ENCODE measurements at places on chromosomes 16 and 17.
A peak's percentile ranks its signal among the peaks of the same experiment; 100 is the strongest.

- DNase-seq = peak; percentile 85
Measured at GRCh38 chr16:27202923-27203506, 311 bp upstream of the KDM8 start.

GRCh38 chr17:29698019-29698777 lies 75.5 kb upstream of the CORO6 start:
- DNase-seq = no peak

GRCh38 chr17:81406117-81406953 lies 11.1 kb downstream of the BAHCC1 start:
- no peak for DNase-seq

DNA sequence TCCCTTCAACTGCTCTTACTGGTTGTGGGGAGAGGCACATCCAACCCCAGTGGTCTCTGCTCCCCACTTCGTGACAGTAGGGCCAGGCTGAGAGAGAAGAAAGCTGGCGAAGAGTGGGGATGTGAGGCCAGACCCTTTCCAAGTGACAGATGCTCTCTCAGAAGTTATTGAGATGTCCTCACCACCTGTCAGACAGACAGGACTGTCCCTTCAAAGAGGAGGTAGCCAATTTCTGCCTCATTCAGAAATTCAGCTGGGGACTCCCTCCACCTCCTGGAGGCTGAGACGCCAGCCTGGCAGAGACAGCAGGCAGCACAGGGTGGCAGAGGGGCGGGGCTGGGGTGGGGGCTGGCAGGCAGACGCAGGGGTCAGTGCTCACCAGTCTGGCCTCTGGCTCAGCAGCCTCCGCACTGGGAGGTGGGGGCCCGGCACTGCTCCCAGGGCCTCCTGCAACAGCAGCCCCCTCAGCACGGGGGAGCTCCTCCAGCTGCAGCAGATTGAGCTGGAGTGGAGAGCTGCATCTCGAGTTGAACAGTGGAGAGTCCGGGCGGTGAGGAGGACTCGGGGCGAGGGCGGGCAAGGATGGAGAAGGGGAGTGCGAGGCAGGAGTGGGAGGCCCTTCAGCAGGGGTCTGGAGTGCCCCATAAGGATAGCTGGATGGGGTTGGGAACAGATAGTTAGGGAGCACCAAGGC lies 9.2 kb downstream of the PER1 start:
- no peak for DNase-seq

DNA sequence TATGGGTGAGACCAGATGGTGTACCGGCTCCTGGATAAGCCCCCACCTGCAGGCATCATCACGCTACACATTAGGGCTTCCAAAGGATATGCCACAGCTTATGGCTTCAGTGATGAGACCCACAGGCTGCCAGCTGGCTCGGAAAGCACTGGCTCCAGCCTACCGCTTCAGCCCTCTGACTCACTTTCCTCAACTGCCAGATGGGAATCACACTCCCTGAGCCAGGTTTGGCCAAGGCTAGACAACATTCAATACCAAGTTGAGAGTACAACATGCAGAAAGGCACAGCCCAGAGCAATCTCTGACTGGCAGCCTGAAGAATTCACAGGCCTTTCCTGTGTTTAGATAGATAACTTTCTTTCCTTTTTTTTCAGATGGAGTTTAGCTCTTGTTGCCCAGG lies 10.3 kb downstream of the CENPV start:
- no peak for DNase-seq

GRCh38 chr17:2804912-2805311 lies 8.7 kb downstream of the RAP1GAP2 start:
- no peak for DNase-seq

- DNase-seq = no peak
Measured at GRCh38 chr17:61425682-61426481, 26.2 kb downstream of the TBX2 start.

- DNase-seq = peak; percentile 68
Measured at GRCh38 chr16:81650982-81651562, 128.0 kb upstream of the PLCG2 start.

DNA sequence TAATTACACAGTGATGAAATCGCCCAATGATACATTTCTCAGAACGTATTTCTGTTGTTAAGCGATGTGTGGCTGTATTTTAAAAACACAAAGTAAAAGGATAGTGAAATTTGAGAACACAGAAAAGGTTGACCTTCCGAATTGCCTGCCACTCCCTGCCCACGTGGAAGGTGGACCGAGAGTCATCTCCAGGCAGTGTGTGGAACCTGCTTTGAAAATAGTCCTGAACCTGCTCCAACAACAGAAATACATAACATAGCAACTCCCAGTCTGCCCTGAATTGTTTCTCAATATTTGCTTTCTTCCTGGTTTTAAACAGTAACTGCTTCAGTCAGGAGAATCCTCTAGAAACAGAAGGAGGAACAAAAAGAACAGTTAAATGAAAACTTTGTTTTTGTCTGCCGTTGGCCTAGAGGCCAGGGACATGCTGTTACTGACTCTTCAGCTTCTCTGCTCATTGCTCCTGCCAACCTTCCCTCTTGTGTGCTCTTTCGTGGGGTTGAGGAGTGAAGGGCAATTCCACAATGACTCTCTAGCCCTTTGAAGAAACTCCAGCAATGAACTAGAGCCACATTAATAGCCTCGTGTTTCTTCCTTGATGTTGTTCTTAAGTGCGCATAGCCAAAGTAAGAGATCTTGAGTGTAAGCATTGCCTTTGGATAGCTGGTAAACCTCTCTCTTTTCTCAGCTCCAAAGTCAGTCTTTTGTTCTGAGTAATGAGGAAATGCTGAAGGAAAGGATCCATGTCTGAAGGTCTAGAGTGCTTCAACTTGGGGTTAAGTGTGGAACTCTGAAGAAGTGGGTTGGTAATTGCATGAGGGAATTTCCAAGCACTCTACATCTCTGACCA lies 452.5 kb upstream of the CCL2 start:
- DNase-seq = no peak

GRCh38 chr17:7549401-7550055 lies 670 bp downstream of the TNFSF12 start:
- DNase-seq = peak; percentile 45

DNA sequence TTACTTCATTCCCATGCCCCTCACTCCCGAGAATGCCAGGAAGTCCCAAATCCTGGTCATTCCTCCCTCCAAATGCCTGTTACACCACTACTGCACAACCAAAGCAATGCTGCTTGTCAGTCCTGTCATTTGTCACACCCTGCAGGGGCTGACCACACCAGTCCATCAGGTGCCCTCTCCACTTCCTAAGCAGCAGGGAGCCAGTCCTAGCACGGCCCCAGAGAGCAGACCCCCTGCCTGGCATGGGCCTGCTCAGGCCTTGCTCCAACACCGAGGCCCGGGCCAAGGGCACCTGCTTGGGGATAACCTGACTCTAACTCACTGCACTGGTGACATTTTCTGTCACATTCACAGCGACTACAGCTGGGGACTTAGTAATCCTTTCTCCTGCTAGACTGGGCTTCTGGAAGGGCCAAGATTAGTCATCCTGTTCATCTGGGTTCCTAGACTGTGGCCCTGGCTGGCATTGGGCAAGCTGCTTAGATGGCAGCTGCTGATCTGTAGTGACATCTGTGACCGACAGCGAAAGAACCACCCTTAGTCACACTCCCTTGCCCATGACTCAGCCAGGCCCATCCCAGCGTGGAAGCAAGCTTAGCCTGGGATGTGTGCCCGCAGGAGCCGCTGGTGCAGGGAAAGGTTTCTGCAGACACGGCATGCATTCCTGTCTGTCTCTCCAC lies 5.4 kb downstream of the ALYREF start:
- DNase-seq = no peak

GRCh38 chr16:48187779-48188178 lies 32.0 kb upstream of the ABCC12 start:
- no peak for DNase-seq

DNA sequence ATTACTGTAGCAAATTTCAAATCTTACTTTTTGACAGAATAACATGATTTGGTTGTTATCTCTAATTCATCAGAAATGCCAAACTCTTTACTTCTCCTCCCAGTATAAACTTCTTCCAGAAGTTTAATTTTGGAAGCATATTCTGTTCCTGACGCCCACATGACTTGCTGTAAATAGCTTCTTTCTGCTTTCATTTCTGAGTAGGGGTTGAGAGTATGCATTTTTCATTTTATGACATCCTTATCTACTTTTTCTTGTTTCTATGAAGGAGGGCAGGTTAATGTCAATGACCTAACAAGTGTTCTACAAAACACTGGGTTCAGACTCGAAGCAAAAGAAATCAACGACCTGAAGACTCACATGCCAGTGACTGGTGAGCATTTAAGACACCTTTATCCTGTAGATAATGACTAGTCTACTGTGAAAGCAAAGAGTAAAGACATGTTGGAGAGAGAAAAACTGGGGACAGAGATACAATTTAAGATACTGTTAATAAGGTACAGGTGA lies 36.5 kb upstream of the EFCAB3 start:
- DNase-seq = no peak

DNA sequence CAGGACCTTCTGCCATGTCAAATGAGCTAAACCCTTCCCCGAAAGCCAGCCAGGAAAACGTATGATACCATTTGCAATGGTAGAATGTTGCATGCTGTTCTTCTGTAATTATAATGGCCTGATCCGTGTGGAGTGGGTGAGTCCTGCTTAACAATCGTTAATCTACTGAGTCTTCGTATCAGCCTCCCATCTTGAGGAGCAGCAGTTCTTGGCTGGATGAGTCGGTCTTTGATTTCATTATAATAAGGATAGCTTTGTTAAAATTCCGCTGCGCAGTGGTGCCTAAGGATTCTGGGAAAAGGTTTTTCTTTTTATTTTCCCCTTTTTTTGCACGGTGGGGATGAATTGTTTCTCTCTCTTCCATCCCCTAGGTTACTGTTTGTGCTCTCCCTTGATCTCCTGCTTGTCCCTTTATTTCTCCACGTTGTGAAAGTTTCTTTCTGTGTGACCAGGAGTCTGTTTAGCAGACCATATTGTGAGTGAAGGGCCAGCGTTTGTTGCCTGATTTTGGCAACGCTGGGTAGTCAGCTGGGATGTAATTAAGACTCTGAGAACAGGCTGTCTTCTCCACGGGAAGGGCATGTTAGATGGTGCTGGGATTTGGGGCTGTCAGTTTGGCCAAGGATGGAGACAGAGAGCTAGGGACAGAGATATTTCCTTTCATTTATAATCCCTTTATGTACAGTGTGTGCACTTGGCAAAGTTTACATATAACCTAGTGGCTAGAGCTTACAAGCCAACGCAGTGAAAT lies 263.0 kb downstream of the FTO start:
- no peak for DNase-seq

DNA sequence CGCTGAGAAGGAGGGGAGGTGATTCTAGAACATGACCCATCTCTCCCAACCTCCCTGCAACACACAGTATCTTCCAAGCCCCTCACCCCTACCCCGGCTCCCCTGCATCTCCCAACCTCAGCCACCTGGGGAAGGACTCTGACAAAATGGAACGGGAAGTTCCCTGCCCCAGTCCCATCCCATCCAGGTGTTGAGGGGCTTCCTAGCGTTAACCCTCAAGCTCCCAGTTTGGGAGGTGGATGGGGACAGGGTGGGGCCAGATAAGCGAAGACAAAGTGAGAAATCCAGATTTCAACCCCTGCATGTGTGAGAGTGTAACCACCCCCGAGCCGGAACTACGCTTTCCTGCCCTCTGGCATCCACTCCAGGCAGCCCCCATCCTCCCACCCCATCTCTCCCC lies 1.8 kb downstream of the ZSCAN10 start:
- DNase-seq = peak; percentile 32

DNA sequence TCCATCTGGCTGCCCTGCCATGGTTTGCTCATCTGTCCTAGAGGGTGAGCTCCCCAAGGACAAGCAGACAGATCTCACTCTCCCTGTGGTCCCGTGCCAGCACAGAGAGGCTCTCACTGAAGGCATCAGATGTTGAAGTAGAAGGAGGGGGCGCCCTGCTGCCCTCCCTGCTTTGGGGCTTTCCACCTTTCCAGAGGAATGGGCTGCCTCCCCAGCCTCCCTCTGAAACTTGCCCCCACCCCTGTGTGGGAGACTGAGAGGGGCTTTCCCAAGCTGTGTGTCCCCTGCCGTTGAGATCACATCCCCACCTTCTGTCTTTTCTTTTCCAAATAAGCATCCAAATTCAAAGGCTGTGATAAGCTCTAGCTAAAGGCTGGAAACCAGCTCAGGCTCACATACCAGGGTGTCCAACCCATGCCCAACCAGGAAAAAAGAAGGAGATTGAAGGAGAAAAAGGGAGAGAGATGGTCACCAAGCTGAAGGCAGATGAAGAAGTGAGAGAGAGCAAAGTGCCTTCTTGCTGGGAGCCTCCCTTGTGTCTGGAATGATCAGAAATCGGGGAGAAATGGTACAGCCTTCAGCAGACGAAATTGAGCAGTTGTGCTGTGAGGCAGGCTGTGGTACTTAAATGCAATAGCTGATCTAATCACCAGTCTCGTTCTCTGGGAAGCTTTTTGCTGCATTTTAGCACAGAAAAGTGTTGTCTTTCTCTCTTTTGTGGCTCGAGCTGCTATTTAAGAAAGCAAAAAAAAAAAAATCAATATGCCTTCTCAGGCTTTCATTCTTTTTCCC lies 145.9 kb upstream of the LHX1 start:
- no peak for DNase-seq
